ENCODE measurements at places on chromosomes 11 and 22.

- DNase-seq: no peak
Measured at GRCh38 chr11:132898676-132899075, 633.6 kb downstream of the OPCML start.

DNA sequence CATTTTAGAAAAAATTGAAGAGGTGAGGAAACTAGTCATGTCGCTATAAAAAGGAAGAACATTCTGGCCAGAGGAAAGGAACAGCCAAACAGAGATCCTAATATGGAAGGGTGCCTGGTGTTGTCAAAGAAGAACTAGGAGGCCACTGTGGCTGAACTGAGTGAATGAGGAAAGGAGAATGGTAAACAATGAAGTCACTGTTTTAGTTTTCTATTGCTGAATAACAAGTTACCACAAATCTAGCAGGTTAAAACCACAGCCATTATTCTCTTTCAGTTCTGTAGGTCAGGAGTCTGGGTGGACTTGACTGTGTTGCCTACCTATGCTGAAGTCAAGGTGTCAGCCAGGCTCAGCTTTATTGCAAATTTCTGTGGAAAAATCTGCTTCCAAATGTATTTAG, 549.3 kb upstream of the CCDC90B start:
- DNase-seq: no peak

DNA sequence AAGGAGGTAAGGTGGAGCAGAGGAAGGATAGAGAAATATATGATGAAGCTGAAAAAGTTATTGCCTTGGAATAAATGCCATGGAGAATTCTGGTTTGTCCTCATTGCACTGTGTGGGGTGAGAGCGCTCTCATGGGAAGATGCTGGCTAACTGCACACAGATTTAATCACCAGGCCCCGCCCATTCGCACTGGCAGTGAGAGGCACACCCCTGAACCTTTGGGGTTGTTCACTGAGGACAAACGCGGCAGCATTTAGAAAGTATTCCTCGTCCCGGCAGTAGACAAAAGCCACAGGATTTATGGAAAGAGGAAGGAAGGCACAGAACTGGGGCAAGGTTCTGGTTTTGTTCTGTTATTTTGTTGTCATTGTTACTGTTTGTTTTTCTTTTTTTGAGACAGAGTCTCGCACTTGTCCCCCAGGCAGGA, 70.2 kb downstream of the MED15 start:
- no peak for DNase-seq

DNA sequence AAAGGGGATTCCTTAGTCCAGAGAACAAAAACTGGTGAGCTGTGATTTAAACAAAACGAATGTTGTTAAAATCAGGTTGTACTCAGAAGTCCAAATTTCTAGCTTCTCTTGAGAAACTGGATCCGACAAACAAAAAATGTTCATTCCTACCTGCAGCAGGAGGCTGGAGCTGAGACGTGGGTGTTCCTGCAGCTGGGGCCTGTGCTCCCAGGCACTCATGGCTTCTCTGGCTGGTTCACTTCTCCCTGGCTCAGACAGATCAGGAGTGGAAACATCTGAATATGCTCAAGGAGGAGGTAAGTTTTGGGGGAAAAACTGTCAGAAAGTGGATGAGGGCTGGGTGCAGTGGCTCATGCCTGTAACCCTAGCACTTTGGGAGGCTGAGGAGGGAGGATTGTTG, 24.7 kb upstream of the PARVB start:
- no peak for DNase-seq

- DNase-seq: no peak
Measured at GRCh38 chr11:120043328-120043945, 94.5 kb downstream of the TRIM29 start.

GRCh38 chr11:111384494-111384893, 5.4 kb upstream of the POU2AF1 start:
- no peak for DNase-seq

GRCh38 chr11:22787551-22788162, 41.9 kb downstream of the SVIP start:
- no peak for DNase-seq

DNA sequence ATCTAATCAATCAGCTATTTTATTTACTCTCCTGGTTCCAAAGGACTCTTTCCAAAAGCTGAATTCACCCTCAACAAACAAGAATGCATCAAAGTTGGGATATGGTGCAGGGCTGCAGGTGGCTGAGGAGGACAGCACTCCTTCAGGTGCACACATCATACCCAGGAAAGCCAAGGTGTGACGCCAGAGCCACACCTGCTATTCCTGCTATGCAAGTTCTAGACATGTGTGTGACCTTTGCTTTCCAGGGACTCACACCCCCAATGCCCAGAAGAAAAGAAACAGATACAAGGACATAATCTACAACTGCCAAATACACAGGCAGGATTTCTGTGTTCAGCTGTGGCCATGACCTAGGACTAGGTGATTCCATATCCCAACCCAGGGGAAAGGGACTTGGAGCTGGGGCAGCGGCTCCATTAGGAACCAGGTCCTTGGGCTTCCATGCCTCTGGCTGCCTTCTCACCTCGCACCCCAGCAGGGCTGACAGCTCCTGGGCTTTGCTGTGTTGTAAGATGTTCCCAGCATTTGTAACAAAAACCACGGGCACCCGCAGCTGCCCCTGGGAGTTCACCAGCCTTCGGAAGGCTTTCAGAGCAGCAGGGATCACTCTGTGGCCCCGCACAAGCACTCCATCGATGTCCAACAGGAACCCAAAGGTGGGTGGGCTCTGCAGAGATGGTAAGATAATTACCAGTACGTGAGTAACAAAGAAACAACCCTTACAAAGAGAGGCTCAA, 9.8 kb downstream of the HDHD5 start:
- no peak for DNase-seq

DNA sequence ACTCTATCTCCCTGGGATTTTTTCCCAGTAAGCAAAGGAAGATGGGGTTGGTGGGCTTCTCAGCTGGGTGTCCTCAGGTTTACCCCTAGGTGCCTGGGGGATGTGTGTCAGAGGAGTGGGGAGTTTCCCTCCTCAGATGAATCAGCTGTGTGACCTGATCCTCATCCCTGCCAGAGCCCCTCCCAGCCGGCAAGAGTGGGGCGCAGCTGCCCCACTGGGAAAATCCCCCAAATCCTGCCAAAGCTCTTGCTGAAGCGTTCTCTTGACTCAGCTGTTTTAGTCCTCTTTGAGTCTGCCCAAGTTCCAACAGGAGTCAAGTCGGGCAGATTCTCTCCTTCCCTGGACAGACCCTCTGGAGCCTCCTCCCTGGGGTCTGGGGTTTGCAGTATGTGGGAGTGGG, 6.0 kb downstream of the C11orf68 start:
- no peak for DNase-seq

GRCh38 chr11:2931771-2932738, 2.8 kb upstream of the PHLDA2 start:
- no peak for DNase-seq

- no peak for DNase-seq
Measured at GRCh38 chr11:88231894-88232482, 56.7 kb upstream of the RAB38 start.

- no peak for DNase-seq
Measured at GRCh38 chr11:126115816-126116331, 53.2 kb upstream of the CDON start.

DNA sequence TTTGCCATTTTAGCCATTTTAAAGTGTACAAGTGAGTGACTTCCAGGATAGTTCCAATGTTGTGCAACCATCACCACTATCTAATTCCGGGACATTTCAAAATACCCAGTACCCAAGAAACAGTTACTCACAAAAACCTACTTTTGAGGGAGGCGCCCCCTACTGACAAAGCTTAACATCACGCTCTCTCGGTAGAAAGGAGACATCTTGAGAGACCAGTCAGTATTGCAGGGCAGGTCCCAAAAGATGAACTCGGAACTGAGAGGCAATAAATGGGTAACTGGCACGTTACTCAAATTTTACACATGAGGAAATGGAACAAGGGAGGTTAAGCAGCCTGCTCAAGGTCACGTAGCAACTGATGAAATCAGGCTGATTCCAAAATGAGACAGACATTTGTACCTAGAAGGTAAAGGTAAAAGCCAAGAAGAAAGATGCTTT, 50.0 kb upstream of the POU2AF1 start:
- DNase-seq: no peak

DNA sequence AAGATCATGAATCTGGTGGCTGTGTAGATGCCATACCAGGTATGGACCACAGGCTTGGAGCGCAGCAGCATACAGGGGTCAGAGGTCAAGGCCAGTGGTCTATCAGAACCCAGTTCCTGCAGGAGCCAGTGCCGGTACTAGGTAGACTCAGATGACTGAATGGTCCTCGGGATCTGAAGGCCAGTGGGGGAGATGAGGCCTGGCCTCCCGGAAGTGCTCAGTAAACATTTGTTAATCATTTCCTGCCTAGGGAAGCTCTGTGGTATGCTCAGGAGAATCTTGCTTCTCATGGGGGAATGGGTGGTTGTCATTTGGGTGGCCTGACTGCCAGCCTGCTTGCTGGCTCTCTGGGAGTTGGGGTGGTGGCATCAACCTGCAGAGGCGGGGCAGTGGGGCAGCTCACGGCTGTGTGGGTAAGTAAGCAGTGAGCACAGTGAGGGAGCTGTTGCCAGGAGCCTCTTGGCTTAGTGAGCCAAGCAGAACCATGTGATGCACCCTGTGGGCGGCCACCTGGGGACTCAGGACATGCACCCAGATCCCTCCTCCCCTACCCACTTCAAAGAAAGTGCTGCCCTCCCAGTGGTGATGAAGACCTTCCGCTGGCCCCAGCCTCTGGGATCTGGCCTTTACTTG, 33.0 kb downstream of the PTPRJ start:
- no peak for DNase-seq

DNA sequence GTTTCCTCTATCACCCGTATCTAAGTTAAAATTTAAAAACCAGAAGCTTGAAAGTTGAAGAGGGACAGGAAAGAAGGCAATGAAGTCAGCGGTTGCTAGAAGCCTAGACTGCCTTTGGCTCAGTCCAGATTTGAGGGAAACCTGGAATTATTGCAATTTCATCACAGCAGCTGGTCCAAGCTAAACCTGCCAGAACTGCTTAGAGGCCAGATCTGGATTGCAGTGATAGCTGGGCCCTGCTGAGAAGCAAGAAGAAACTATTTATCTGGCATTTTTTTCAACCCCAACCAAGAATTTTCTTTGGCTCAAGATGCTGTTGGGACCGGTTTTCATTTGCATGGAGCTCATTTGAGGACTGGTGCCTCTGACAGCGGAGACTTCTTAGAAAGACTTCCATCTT, 121.5 kb upstream of the TEAD1 start:
- no peak for DNase-seq

DNA sequence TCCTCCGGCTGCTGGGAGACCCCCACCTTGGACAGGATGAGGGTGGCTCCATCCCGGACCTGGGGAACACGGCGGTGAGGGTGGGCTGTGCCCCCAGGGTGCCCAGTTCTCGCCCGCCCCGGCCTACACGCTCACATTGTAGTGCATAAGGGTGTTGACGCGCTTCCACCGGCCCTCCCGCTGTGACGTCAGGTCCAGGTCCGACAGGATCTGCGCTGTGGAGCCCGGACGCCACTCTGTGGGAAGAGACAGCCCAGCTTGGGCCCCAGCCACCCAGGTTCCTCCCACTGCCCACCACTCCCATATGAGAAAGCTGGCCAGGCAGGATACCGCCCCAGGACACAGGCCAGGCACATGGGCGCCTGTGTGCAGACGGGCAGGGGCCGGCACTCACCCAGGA, 8.3 kb upstream of the MAPK11 start:
- no peak for DNase-seq

DNA sequence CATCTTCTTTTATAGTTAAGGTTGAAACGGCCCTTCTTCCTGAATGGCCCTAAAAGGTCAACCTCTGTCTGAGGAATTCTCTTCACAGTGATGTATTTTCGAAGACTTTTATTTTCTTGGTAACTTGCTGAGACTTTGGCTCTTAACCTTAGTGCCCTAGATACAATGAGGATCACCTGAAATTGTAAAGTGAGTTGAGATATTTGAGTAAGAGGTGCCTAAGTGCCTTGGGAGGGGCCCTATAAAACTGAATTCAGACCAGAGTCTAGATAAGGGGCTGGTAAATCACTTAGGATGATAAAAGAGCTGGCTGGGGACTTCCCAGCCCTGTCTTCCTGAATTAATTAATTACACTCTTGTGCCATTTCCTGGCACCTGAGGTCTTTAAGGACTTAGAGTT, 505.6 kb upstream of the KIRREL3 start:
- DNase-seq: no peak

DNA sequence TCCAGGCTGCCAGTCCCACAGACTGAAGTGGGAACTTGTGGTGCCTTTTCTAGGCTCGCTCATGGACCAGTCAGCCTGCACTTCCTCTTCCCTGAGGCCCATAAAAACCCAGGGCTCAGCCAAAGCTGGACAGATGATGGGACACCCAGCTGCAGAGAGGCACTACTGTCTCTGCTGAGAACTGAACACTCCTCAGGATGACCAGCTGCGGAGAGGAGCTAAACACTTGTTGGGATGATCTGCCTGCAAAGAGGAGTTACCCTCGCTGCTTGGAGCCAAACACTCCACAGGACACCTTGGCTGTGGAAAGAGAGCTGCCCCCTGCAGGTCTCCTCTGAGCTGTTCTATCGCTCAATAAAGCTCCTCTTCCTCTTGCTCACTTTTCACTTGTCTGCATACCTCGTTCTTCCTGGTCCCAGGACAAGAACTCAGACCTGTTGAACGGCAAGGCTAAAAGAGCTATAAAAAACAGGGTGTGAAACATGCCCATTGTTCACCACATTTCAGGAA, 465.5 kb downstream of the GUCY1A2 start:
- no peak for DNase-seq

- no peak for DNase-seq
Measured at GRCh38 chr11:75784085-75784478, 15.5 kb downstream of the DGAT2 start.

GRCh38 chr11:70067036-70067435, 11.1 kb upstream of the ANO1 start:
- no peak for DNase-seq
